ENCODE measurements at places on chromosomes 2 and 18.

- DNase-seq = no peak
Measured at GRCh38 chr2:55056024-55056521, 5.8 kb upstream of the RTN4 start.

- no peak for DNase-seq
Measured at GRCh38 chr2:237466211-237466610, 20.8 kb upstream of the MLPH start.

DNA sequence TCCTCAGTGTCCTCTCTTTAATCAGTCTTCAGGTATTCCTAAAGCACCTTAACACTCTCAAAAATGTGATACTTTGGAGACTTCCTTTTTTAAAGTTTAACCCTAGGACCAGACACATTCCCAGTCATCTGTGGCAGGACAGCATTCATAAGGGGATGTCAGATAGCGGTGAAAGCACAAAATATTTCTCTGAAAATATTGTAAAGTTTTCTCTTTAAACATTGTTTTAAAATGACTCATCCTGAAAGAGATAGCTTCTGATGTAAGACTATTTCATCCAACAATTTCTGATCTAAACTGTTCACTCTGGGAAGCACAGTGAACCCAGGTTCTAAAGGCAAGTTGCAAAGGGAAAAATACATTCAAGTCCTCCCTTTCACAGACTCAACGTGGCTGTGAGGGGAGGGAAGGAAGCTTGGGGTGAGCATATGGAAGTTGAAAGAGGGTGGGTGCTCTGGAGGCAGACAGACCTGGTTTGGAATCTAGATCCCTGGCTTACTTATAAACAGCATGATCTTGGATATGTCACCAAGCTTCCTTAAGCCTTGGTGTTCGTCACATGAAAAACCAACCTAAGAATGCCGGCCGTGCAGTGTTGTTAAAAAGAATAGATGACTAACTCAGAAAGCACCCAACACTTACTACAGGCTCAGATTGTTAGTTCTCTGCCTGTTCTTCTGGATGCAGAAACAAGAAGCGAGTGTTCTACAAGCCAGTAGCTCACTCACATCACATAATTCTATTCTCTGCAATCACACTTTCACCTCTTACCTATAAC is 12.1 kb downstream of the GALNT14 start:
- DNase-seq = no peak

GRCh38 chr2:84362541-84362940 is 96.5 kb downstream of the SUCLG1 start:
- DNase-seq = no peak

GRCh38 chr18:505483-506122 is 5.1 kb upstream of the COLEC12 start:
- no peak for DNase-seq

- DNase-seq = no peak
Measured at GRCh38 chr2:287471-287885, 413 bp downstream of the ALKAL2 start.

GRCh38 chr18:54923339-54923956 is 35.8 kb downstream of the CCDC68 start:
- no peak for DNase-seq

- DNase-seq = no peak
Measured at GRCh38 chr2:45337481-45337880, 273.6 kb downstream of the SRBD1 start.

DNA sequence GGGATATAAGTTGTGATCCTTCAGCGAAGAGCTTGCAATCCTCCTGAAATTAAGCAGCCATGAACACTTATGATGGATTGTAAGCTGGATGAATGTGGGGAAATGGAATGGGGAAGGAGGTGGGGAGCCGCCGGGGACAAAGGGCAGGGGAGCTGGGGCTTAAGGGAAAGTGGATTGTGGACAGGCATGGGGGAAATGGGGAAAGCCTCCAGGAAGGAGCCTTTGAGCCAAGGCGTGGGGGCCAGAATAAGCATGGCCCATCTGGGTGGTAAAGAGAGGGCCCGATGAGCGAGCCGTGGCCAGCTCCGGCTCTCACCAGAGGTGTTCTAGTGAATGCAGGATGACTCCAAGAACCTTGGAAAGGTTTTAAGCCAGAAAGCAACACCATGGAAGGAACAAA is 124.0 kb downstream of the SMAD7 start:
- no peak for DNase-seq

DNA sequence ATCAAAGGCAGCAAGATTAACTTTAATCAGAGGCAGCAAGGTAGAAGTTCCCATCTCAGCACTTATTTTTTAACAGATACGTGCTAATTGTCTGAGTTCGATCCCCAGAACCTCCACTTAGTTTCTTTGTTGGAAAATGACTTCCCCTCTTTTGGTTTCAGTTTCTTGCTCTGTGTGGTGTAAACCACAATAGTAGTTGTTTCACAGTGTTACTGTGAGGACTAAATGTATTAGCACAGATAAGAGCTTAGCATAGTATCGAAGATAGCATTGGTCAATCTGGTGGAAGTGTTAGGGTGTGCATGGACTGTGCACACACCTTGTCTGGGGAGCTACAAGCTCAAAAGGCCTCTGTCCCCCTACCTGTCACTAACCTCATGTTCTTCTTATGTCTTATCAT is 988.3 kb upstream of the GYPC start:
- no peak for DNase-seq

DNA sequence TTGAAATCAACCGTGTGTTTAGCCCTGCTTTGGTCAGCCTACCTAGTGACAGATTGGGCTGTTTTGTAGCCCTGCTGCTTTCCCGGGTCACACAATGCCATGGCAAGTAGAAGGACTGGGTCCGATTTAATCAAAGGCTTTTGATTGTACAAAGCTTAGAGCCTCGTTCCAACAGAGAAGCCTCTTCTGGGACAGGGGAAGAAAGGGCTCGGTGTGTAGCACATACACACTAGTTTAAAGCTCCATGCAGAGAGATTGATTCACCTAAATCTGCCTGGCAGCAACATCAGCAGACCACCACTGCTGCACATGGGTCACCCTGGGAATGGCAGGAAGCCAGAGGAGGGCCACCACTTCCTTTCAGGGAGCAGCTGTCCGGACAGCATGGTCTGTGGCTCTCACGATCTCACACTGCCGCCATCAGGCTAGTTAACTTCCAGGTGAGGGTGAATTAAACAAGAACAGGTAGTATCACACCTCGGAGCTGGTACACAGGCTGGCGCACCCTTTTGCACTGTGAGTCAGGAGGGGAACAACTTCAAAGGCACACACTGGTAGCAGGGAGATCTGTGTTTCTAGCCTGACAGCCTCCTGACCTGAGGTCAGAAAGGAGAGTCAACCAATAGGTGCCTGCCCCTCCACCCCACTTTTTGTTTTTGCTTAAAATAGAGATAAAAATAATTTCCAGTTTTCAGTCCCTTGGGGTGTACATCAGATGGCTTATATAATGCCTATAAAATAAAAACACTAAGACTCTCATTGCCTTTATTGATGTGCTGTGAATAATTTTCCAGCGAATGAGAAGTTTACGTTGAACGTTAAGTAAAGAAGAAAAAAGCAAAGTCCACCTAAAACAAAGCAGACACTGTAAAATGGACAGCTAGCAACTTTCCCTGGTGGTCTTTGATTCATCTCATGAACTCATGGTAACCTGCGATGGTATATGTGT is 108.5 kb downstream of the CDCA7 start:
- DNase-seq = no peak

DNA sequence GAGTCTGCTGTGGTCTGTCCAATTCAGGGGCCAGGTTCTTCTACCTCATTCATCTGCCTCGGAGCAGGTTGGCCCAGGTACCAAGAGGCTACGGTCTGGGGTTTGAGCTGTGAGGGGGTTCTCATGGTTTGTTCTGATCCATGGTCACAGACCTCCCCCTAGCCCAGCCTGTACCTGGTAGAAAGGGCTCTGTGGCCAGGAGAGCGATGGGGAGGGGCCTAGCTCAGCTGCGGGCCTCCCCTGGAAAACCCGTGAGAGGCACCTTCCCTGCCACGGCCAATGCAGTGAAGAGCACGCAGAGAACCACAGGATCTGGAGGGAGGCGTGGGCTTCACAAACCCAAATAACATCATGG is 19.6 kb upstream of the ALLC start:
- DNase-seq = no peak

- no peak for DNase-seq
Measured at GRCh38 chr2:56981554-56981953, 797.8 kb downstream of the CCDC85A start.

Data from activated T-cell treated with anti-CD3 and anti-CD28 coated beads for 24 hours (primary cell).